ENCODE measurements at places on chromosomes 2 and 18.

- DNase-seq, result no peak
Measured at GRCh38 chr2:192828175-192828574, 633.4 kb upstream of the TMEFF2 start.

DNA sequence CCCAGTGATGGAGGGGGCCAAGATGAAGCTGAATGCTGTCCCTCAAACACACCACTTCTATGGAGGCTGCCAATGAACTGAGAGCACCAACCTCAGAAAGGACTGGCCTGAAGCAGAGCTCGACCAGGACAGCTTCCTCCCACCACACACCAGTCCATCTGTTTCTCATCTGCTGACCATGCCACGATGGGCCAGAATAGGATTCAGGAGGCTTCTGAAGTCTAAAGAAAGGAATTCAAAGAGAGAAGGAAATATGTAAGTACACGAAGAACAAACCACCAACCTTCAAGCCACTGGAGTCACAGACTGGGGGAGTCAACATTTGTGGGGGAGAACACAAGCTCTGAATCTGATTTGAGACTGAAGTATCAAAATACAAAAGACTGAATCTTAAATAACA lies 157.6 kb upstream of the CCDC68 start:
- DNase-seq, result no peak

GRCh38 chr2:179255129-179255528 lies 9.5 kb downstream of the SESTD1 start:
- DNase-seq, result no peak

GRCh38 chr2:12062053-12062395 lies 315.6 kb downstream of the LPIN1 start:
- no peak for DNase-seq

All from NCI-H345 (cell line).